BJ (cell line): ENCODE measurements at places on chromosomes 16 and 17.

- DNase-seq = no peak
These were observed 117.7 kb upstream of the WSCD1 start for GRCh38 chr17:5952518-5952917.

- no peak for DNase-seq
These were observed 54.1 kb upstream of the FASN start for GRCh38 chr17:82152114-82152513.

DNA sequence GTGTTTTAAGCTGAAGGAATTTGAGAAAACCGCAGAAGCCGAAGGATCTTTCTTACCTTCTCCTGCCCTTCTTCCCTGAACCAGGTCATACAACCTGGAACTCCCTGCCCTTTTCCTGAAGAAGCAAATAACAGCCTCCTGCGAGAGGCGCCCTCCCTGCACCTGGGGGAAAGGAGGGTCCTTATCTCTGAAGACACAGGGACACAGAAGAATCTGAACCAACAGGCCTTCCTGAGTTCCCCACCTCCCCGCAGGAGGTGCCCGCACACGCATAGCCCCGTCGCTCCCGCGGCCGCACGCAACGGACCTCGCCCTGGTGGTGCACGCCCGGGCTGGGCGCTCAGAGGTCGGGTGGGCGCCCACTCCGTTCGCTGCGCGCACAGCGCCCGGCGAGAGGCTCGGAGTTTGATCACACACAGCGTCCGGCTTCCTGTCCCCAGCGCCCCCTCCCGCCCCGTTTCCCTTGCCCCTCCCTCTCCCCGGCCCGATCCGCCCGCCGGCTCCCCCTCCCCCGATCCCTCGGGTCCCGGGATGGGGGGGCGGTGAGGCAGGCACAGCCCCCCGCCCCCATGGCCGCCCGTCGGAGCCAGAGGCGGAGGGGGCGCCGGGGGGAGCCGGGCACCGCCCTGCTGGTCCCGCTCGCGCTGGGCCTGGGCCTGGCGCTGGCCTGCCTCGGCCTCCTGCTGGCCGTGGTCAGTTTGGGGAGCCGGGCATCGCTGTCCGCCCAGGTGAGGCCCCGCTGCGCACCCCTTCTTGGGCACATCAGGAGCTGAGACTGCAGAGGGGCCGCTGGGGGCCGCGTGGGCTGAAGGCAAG is at the start of gene TNFSF12:
Gene TNFSF12 (plus strand): TSS at position 474 of the 816 bp plus-strand sequence. CDS start 96 bp downstream, at position 570.
- no peak for DNase-seq

- no peak for DNase-seq
These were observed 39.3 kb downstream of the SMG6 start for GRCh38 chr17:2264067-2264860.

DNA sequence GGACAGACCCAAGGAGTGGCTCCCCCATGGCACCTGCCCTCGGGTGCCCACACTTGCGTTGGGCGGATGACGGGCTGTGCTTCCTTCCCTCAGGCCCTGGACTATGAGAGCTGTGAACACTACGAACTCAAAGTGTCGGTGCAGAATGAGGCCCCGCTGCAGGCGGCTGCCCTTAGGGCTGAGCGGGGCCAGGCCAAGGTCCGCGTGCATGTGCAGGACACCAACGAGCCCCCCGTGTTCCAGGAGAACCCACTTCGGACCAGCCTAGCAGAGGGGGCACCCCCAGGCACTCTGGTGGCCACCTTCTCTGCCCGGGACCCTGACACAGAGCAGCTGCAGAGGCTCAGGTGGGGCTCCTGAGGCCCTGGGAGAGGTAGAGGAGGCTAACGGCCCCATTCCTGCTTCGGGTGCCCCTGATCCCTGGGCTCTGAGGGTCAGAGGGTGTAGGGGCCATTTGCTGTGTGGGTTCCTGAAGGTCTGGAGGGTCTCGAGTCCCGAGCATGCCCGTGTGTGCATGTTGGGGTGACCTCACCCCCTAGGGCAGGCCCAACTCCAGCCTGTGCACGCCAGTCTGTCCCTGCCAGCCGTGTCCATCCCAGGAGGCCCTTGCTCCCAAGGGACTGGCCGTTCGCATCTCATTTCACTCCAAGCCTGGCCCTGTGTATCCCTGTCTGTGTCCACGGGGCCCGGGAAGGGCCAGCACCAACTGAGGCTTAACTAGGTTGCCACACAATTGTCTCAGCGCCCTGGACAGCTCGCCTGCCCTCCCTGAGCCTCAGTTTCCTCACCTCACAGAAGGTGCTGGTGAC is 10.0 kb downstream of the SLC22A31 start:
- DNase-seq = no peak

GRCh38 chr17:64994781-64995538 is 61.6 kb downstream of the GNA13 start:
- no peak for DNase-seq

- no peak for DNase-seq
These were observed 8.8 kb downstream of the TBX4 start for GRCh38 chr17:61460796-61461585.

DNA sequence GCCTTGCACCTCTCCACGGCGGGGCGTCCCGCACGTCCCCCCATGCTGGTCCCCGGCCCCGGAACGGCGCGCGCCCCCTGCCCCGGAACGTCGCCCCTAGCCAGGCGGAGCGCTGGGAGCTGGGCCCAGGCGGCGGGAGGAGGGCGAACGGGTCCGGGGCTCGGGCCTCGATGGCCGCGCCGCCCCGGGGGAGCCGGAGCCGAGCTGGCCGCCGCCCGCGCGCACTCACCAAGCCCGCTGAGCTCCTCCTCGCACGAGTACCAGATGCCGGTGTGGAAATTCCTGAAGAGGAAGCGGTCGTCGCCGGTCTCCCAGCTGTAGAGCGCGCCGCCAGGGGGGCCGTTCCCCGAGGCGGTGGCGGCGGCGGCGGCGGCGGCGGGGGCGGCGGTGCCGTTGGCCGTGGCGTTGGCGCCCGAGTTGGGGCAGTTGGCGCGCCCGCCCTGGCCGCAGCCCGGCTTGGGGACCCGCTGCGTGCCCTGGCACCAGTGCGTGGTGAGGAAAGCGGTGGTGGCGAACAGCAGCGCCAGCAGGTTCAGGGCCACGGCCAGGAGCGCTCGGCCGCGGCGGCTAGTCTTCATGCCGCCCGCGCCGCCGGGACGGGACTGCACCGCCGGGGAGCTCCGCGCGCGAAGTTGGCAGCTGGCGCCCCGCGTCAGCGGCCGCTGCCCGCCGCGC is 530 bp downstream of the GSG1L start:
- no peak for DNase-seq

- DNase-seq = no peak
These were observed 15.8 kb upstream of the CCL5 start for GRCh38 chr17:35895636-35896587.

- no peak for DNase-seq
These were observed 335.5 kb upstream of the ZFHX3 start for GRCh38 chr16:73383195-73383987.

- DNase-seq = no peak
These were observed 341.1 kb downstream of the PMP22 start for GRCh38 chr17:14923981-14924380.

DNA sequence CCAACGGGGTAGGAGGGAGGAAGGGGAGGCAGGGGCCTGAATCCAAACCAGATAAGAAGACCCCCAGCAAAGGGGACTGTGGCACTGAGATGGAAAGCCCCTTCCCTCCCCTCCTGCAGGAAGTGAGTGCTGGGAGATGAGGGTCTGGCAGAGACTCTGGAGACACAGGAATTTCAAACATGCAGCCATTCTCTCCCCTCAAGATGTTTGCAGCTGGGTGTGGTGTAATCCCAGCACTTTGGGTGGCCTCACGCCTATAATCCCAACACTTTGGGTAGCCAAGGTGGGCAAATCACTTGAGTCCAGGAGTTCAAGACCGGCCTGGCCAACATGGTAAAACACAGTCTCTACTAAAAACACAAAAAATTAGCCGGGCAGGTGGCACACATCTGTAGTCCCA is 33.9 kb upstream of the FAAP100 start:
- DNase-seq = no peak

GRCh38 chr16:9098377-9099090 is 7.1 kb downstream of the HAPSTR1 start:
- DNase-seq = no peak

DNA sequence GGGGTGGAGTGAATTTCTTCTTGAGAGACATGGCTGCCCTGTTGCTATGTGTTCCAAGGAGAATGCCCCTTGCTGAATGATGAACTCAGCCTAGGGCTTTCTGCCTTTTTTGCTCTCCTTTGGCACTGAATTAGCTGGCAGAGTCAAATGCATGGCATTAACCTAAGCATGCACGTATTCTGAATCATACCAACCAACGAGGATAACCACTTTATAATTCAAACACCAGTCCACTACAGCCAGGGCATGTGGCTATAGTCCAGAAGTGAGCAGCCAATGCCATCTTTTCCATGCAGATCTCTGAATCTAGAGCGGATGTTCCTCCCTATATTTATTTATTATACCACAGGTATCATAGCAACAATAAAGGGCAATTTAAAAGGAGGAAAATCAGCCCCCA is 15.7 kb downstream of the TMIGD1 start:
- no peak for DNase-seq

DNA sequence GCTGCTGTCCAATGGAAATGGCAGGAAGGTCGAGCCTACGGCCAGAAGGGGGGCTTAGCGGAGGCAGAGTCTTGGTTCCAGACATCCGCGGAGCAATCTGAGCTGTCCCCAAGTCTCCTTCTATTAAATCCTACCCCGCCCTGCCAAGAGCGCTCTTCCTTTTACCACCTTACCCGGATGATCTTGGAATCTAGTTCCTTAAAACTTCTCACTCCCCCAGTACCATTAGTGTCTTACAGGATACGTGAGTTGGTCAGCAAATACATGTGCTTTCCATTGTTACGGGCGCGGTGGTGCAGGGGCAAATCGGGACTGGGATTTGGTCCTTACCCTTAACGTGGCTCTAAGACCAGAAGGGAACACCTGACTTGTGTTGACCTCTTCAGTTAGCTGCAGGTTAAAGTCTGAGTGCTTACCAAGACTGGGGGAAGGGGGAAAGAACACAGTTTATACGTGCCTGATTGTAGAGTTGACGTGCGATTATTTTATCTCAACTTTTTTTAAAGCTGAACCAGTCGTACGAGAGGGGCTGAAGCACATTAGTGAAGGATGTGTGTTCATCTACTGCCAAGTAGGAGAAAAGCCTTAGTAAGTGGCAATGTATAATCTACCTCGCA is 495 bp downstream of the TXNDC17 start:
- DNase-seq = no peak

- no peak for DNase-seq
These were observed 9.8 kb downstream of the MPHOSPH6 start for GRCh38 chr16:82160226-82160625.

GRCh38 chr17:55090079-55090492 is 121.5 kb downstream of the STXBP4 start:
- no peak for DNase-seq

DNA sequence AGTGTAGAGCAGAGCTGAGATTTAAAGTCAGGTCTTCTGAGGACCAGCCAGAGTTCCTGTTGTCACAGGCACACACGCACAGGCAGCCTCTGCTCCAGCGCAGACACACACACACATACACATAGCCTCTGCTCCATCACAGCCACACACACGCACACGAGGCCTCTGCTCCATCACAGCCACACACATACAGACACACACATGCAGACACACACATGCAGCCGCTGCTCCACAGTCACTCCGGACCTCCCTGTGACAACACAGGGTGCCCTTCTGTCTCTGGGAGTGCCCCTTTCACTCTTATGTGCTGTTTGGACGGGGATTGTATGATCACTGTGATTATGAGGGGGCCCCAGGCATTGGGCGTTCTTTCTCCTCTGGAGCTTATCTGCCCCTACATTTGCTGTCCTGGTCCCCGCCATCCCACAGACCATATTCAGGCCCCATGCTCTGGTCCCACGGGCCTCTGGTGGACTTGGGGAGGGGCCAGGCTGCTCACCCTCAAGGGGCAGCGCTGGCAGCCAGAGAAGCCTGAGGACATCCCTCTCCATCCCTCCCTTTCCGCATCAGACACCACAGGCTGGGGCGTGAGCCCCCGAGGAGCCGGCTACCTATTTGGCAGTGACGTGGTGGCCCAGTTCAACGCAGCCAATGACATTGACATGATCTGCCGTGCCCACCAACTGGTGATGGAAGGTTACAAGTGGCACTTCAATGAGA is 7.5 kb downstream of the TBX6 start:
- no peak for DNase-seq

GRCh38 chr17:78395155-78395554 is 16.7 kb downstream of the PGS1 start:
- DNase-seq = no peak

- no peak for DNase-seq
These were observed 3.1 kb downstream of the PRSS21 start for GRCh38 chr16:2819939-2820835.

- no peak for DNase-seq
These were observed 3.4 kb upstream of the GHDC start for GRCh38 chr17:42197564-42198156.

GRCh38 chr16:84096447-84097005 is 20.2 kb downstream of the MBTPS1 start:
- no peak for DNase-seq

DNA sequence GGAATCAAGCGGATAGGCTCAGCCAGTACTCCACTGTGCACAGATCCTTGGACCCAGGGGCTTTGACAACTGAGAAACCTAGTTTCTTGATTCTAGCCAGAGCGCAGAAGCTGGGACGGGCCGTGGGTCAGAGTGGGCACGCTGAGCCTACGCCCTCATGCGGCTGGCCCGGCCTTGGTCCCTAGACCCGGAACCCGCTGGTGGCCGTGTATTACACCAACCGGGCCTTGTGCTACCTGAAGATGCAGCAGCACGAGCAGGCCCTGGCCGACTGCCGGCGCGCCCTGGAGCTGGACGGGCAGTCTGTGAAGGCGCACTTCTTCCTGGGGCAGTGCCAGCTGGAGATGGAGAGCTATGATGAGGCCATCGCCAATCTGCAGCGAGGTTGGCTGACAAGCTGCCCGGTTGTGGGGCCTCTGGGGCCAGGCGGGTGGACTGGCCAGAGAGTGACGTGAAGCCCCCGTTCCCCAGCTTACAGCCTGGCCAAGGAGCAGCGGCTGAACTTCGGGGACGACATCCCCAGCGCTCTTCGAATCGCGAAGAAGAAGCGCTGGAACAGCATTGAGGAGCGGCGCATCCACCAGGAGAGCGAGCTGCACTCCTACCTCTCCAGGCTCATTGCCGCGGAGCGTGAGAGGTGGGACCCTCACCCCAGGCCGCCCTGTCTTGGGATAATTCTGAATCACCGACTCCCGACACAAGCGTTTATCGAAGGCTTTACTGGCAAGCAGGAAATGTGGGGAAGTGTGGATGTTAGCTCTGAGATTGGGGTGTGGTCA is 946 bp downstream of the STUB1 start:
- no peak for DNase-seq
